Bronchial smooth muscle cell (primary cell): ENCODE measurements at places on chromosomes 2 and 18. TPM values are rescaled to one million over a fixed set of nuclear protein-coding genes. Genes with fewer than 3 reads are reported as not detected.

Gene GCKR
- total RNA-seq, result 0.16 TPM in 1 of 2 replicates, not detected in the other

Gene L3MBTL4
- under 0.01 and 0.16 TPM in 2 replicates for total RNA-seq

Gene PLCD4
- 6.1 and 7.6 TPM in 2 replicates for total RNA-seq

Gene IL37
- not detected in 2 replicates for total RNA-seq

Gene VAMP8
- 2.5 and 4.4 TPM in 2 replicates for total RNA-seq

Gene GORASP2
- total RNA-seq, result 19.3 and 24.1 TPM in 2 replicates

Gene DYTN
- not detected in 2 replicates for total RNA-seq

Gene ACMSD
- total RNA-seq, result not detected in 2 replicates

Gene INPP5D
- total RNA-seq, result 0.86 and 1.3 TPM in 2 replicates

Gene BUB1
- total RNA-seq, result 5.8 and 22.1 TPM in 2 replicates

Gene PROC
- total RNA-seq, result not detected in 2 replicates

Gene TRABD2A
- 3.5 and 6.8 TPM in 2 replicates for total RNA-seq

Gene COL3A1
- total RNA-seq, result 2,857 and 3,691 TPM in 2 replicates

Gene KIF1A
- total RNA-seq, result under 0.01 TPM in 1 of 2 replicates, not detected in the other

Gene EMX1
- 0.16 TPM in 1 of 2 replicates, not detected in the other for total RNA-seq

Gene C18orf54
- 1.6 and 1.9 TPM in 2 replicates for total RNA-seq

Gene TBC1D8
- 10.7 and 15.1 TPM in 2 replicates for total RNA-seq

Gene IFT172
- 32.3 and 51.1 TPM in 2 replicates for total RNA-seq

Gene HAAO
- 1.6 and 12.2 TPM in 2 replicates for total RNA-seq

Gene TUBA4A
- 9.4 and 17.8 TPM in 2 replicates for total RNA-seq

Gene CENPA
- 0.26 and 1.6 TPM in 2 replicates for total RNA-seq

Gene ABCG5
- not detected in 2 replicates for total RNA-seq

Gene CCDC121
- 1.7 and 3.0 TPM in 2 replicates for total RNA-seq

Gene FOXI3
- total RNA-seq, result not detected in 2 replicates

Gene ANKAR
- 9.2 and 9.5 TPM in 2 replicates for total RNA-seq

Gene PKDCC
- total RNA-seq, result 30.3 and 53.1 TPM in 2 replicates

Gene TRMT61B
- 10.9 and 12.8 TPM in 2 replicates for total RNA-seq

Gene TNFRSF11A
- total RNA-seq, result 0.09 and 0.16 TPM in 2 replicates

Gene RBKS
- total RNA-seq, result 2.7 and 3.9 TPM in 2 replicates

Gene CNGA3
- 0.16 TPM in 1 of 2 replicates, not detected in the other for total RNA-seq

Gene DLGAP1
- total RNA-seq, result 0.32 and 0.34 TPM in 2 replicates

Gene CRYGD
- not detected in 2 replicates for total RNA-seq

Gene IL36RN
- not detected in 2 replicates for total RNA-seq

Gene C2orf80
- total RNA-seq, result not detected in 2 replicates

Gene EPG5
- 21.8 and 31.2 TPM in 2 replicates for total RNA-seq

Gene GKN2
- total RNA-seq, result not detected in 2 replicates
